ENCODE measurements at places on chromosomes 2 and 18. TPM values are rescaled to one million over a fixed set of nuclear protein-coding genes. Genes with fewer than 3 reads are reported as not detected.

GRCh38 chr2:23351388-23352141 lies 33.4 kb upstream of the KLHL29 start:
- H3K4me3 ChIP-seq = peak overlapping the region; percentile 10
- DNase-seq = peak; percentile 85
- H3K27me3 ChIP-seq = no peaks in the 10 kb centered on the region
- H3K27ac ChIP-seq = peak overlapping the region; percentile 63
- H3K4me1 ChIP-seq = no peaks in the 10 kb centered on the region
- no peaks in the 10 kb centered on the region for H3K36me3 ChIP-seq

DNA sequence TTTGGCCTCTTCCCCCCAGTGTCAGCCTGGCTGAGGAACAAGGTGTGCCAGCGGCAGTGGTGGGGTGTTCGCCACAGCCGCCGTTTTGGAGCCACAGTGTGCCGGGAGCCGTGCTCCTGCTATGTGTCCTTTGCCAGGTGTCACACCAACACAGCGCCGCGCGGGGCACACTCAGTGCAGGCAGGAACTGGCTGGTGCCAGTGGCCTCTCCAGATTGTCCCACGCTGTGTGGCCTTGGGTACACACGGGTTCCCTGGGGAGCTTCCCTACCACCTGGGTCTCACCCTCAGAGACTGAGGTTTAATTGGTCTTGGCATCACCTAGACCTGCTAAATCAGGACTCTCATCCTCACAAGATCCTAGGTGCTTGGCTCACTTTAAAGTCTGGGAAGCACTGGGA lies 171.6 kb downstream of the LDLRAD4 start:
- no peak overlapping the region for H3K4me3 ChIP-seq
- no peaks in the 10 kb centered on the region for H3K4me1 ChIP-seq
- no peaks in the 10 kb centered on the region for H3K36me3 ChIP-seq
- no peaks in the 10 kb centered on the region for H3K27me3 ChIP-seq
- no peak overlapping the region for H3K27ac ChIP-seq
- no peak for DNase-seq

DNA sequence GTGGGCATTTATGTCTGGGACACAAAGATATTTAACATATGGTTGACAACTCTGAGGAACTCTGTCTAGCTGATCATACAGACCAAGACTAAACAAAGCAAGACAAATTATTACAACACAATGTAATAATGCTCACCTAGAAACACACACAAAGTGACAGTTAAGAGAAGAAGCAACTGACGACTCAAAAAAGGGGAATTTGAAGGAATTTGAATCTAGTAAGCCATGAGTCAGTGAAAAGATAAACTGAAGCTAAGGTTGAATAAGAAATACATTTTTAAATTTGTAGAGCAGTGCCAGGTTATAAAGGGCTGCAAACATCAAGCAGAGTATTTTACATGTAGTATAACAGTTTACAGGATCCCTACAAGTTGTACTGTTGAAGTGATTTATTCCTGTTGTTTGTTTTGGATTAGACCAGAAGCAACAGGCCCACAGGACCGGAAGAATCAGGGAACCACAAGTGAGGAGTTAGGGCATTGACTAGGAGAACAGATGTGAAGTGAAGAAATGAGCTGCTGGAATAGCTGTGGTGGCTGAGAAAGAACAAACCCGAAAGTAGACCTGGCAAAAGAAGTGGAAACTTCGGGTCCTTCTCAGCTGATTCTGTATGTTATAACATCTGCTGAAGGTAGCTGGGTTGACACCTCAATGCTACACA lies 35.6 kb downstream of the IFIH1 start:
- no peaks in the 10 kb centered on the region for H3K4me1 ChIP-seq
- no peak overlapping the region for H3K4me3 ChIP-seq
- H3K36me3 ChIP-seq = no peaks in the 10 kb centered on the region
- H3K27ac ChIP-seq = no peak overlapping the region

GRCh38 chr18:34397286-34397896 lies 172.7 kb upstream of the NOL4 start:
- no peak overlapping the region for H3K4me3 ChIP-seq
- no peaks in the 10 kb centered on the region for H3K4me1 ChIP-seq
- DNase-seq = no peak

DNA sequence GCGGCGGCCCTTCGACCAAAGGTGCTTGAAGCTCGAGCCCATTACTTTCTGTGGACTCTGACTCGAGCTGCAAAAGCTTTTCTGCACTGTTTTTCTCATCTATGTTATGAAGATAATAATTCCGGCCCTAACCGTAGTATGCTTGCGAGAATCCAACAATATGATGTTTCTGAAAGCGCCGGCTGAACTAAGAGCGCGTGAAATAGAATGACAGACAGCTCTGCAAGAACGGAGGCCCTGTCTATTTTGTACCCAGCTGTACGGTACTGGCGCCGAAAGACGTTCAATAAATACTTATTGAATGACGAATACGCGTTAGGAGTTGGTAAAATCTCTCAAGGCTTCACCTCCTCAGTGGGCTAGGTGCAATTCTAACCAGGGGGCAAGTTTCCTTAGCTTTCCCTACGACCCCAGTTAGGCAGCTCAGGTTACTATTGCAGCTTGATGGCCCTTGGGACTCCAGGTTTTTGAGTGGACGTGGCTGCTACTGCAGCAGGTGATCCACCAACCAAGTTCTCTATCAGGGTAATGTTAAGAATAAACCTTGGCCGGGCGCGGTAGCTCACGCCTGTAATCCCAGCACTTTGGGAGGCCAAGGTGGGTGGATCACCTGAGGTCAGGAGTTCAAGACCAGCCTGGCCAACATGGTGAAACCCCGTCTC lies 570 bp downstream of the SCRN3 start:
- H3K4me3 ChIP-seq = peak overlapping the region; percentile 87
- H3K36me3 ChIP-seq = no peaks in the 10 kb centered on the region
- H3K27ac ChIP-seq = peak overlapping the region; percentile 72
- H3K4me1 ChIP-seq = peaks cover 18% of the 10 kb centered on the region
- no peaks in the 10 kb centered on the region for H3K27me3 ChIP-seq

- no peak for DNase-seq
- peaks cover 3% of the 10 kb centered on the region for H3K4me1 ChIP-seq
- H3K4me3 ChIP-seq = no peak overlapping the region
- H3K36me3 ChIP-seq = no peaks in the 10 kb centered on the region
- no peak overlapping the region for H3K27ac ChIP-seq
- no peaks in the 10 kb centered on the region for H3K27me3 ChIP-seq
These were observed 320.5 kb downstream of the FSIP2 start for GRCh38 chr2:186059096-186059495.

DNA sequence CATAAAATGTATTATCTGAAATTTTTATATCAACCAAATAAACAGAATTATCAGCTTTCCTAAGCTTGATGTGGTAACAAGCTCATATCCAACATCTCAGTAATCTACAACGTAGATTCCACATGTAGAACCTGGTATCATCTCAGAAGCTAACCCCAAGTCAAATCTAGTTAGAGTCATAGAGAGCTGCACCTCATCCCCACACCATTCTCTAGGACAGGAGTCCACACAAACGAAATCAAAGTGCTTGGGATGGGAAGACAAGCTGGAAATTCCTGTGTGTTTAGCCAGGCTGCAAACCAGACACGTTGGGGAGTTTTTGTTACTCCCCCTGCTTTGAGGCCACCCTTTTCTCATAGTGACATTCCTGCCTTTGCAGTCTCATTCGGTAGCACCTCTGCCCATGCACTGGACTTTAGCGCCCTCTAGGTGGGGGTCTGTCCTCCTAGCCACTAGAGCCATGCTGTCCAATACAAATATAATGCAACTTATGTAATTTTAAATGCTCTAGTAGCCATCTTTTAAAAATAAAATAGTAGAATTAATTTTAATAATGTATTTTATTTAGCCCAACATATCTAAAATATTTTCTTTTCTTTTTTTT lies 28.1 kb upstream of the SATB2 start:
- H3K27me3 ChIP-seq = no peaks in the 10 kb centered on the region
- H3K27ac ChIP-seq = no peak overlapping the region
- H3K36me3 ChIP-seq = no peaks in the 10 kb centered on the region
- no peaks in the 10 kb centered on the region for H3K4me1 ChIP-seq
- no peak overlapping the region for H3K4me3 ChIP-seq

Gene ARMC9
- 30.0 TPM for total RNA-seq

Gene CCDC178
- total RNA-seq = 2.4 TPM

Gene HOXD10
- total RNA-seq = 1.3 TPM

Gene SPOPL
- total RNA-seq = 22.7 TPM

All from tibial nerve (tissue), 4 donors.